ENCODE measurements at places on chromosomes 12 and 14. TPM values are rescaled to one million over a fixed set of nuclear protein-coding genes. Genes with fewer than 3 reads are reported as not detected.

The PDZRN4 gene
- total RNA-seq = not detected

The P2RX7 gene
- total RNA-seq = 1.3 TPM

The PTGDR gene
- total RNA-seq = not detected

The CCDC196 gene
- not detected for total RNA-seq

The CLIP1 gene
- total RNA-seq = 92.6 TPM

The HHIPL1 gene
- total RNA-seq = 0.10 TPM

The BIN2 gene
- total RNA-seq = not detected

The SLC25A47 gene
- not detected for total RNA-seq

The FAM90A1 gene
- total RNA-seq = not detected

The OR4E2 gene
- not detected for total RNA-seq

The EML5 gene
- 0.54 TPM for total RNA-seq

The TDRD9 gene
- 0.91 TPM for total RNA-seq

GRCh38 chr14:67674139-67674479, 323 bp downstream of the VTI1B start:
- DNase-seq = peak; percentile 73

DNA sequence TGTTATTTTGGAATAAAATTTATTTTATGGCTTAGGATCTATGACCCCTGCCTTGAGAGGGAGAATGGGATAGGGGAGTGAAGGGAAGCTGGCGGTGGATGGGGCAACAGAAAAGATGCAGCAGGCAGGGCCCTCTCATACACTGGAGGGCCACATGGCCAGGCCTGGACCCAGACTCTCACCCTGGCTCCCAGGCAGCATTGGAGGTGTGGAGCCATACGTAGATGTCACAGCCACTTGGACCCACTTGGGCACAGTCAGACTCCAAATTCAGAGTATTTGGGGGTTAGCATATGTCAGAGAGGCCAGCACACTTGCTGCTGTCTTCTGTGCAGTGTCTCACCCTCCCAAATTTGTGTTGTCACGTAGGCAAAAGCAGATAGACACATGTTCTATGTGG, 6.5 kb downstream of the NAB2 start:
- DNase-seq = no peak

- peak; percentile 48 for DNase-seq
These were observed 1.9 kb upstream of the BAZ2A start for GRCh38 chr12:56631790-56632700.

DNA sequence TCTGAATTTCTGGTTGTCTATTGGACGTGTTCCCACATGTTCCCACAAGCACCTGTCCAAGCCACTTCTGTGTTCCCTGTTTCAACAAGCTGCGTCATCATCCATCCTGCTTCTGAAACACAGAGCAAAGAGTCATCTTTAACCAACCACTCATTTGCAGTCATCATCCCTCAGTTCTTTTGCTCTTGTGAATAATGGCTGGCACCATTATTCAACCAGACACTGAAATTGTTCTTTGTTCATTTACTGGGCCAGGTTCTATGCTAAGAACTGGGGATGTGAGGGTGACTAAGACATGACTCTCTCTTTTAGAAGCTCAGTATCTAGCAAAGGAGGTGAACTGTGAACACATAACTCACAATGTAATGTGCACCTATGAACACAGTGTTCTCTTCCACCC, 40.7 kb upstream of the ANO4 start:
- no peak for DNase-seq

DNA sequence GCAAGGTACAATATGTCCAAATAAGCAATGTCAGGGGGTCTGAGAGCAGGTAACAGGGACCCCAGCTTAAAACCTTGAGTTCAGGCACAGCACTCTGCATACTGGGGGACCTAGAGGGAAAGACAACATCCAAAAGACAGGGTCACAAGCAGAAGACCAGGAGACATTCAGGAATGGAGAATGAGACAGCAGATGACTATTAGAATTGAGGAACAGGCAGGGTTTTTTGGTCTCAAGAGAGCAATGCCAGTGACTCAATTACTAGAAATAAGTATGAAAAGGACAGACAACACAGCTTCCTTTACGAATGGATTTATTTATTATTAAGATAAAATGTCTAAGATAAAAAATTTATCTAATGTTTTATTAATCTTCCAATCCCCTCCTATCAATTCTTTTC, 223.0 kb downstream of the PTPRO start:
- DNase-seq = no peak

GRCh38 chr12:62774794-62775193, 160.2 kb downstream of the PPM1H start:
- DNase-seq = no peak

GRCh38 chr12:2359725-2360629, 307.2 kb downstream of the CACNA1C start:
- DNase-seq = no peak

GRCh38 chr14:23525611-23526010, 26.0 kb downstream of the ZFHX2 start:
- no peak for DNase-seq

DNA sequence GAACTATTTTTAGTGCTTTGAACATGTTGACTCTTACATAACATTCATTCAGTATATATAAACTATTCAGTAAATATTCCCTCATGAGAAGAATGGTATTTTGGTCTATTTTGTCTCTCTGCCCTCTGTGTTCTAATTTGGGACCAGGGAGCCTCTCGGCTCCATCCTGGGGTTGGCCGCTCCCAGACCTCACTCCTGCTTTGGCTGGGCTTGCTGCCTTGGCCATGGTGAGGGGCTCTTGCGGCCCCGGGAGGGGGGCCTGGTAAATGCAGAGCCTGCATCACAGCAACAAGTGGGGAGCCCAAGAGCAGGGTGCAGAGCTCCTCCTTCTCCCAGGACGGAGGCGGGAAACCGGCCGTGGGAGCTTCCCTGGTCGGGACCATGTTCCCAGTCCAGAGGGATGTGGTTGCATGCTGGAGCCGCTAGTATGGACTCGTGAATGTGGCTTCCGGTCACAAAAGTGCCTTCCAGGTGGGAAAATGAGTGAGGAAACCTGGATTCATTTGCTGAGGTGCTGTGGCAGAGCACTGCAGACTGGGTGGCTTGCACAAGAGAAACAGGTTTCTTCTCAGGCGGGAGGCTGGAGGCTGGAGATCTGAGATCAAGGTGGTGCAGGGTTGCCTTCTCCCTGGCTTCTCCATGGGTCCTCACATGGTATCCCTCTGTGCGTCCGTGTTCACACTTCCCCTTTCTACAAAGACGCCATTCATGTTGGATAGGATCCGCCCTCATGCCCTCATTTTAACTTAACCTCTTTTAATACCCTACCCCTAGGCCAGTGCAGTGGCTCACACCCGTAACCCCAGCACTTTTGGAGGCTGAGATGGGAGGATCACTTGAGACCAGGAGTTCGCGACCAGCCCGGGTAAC, 250.2 kb downstream of the CACNA1C start:
- DNase-seq = no peak

DNA sequence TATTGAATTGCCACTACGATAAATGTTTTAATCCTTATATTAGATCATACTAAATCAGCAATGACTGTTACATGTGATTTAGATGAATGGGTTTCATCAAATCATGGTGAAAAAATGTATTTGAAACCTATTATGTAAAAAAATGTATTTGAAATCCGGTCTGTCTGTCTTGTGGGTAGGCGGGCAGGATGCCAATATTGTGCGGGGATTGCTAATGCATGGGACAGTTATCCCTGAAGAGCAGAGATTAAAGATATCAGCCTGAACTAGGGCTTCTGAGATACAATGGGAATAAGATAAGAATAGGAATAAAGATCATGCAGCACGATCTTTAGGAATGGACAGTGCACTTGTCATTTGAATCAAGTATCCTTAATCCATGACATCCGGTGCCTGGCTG, 134.0 kb downstream of the PRKCH start:
- no peak for DNase-seq

DNA sequence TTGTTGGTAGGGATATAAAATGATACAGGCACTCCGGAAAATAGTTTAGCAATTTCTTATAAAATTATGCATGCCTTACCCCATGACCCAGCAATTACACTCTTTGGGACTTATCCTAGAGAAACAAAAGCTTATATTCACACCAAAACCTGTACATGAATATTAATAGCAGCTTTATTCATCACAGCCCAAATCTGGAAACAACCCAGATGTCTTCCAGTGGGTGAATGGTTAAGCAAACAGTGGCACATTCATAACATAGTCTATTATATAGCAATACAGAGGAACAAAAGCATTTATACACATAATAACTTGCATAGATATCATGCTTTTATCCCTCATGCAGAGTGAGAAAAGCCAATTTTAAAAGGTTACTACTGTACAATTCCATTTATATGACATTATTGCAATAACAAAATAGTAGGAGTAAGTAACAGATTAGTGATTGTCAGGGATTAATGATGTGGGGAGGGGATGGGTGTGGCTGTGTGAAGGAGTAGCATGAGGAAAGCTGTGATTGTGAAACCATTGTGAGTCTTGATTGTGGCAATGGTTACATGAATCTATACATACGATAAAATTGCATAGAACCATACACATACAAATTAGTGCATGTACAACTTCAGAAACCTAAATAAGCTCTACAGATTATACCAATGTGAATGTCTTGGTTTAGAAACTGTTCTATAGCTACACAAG, 363.1 kb upstream of the OR4E1 start:
- peak; percentile 7 for DNase-seq

GRCh38 chr12:132278401-132279183, 50.8 kb downstream of the GALNT9 start:
- DNase-seq = no peak

- no peak for DNase-seq
These were observed 168.2 kb downstream of the ACSS3 start for GRCh38 chr12:81245907-81246570.

GRCh38 chr12:50568338-50569091, 63.7 kb downstream of the DIP2B start:
- peak; percentile 18 for DNase-seq

- DNase-seq = peak; percentile 68
These were observed 26.8 kb upstream of the PEX5 start for GRCh38 chr12:7162691-7163114.

GRCh38 chr12:40045656-40046055, 60.2 kb downstream of the SLC2A13 start:
- no peak for DNase-seq

- DNase-seq = peak; percentile 86
These were observed 48.8 kb downstream of the SYNE2 start for GRCh38 chr14:63901434-63902085.

- DNase-seq = no peak
These were observed 5.8 kb upstream of the DICER1 start for GRCh38 chr14:95163132-95163531.

Measured in MCF 10A (cell line).